Left lung (tissue), 14 donors: ENCODE measurements at places on chromosomes 5 and 9. TPM values are rescaled to one million over a fixed set of nuclear protein-coding genes. Genes with fewer than 3 reads are reported as not detected.

DNA sequence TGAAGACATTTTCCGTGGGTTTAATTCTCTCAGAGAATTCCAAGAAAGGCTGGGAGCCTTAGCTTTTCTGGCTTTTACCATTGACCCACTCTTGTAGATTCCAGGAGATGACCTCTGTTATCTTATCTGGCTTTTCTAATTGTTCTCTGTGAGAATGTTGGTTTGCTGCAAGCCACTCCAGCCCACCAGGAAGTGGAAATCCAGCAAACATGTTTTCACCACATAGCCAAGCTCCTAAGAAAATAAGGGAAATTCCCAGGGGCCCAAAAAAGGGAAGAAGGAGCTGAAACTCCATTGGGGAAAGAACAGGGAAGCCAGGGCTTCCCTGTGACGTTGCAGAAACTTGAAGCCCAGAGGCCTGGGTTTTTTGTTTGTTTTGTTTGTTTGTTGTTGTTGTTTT lies 19.7 kb downstream of the GPR107 start:
- peak; percentile 55 for DNase-seq

DNA sequence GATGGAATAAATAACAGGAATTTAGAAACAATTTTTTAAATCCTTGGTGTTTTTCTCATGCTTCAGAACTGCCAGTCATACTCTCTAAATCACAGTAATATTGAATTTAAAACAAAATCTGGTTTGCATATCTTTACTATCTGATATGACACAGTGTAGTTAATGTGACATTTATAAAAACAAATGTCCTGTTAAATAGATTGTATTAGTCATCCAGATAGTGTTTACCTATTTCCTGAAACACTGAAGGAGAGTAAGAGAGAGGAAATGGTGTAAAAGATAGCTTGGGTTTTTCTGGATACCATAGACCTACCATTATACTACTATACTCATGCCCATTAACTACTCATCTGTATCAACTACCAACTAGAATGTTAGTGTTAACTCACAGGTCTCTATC lies 292.3 kb downstream of the MAN2A1 start:
- no peak for DNase-seq

- no peak for DNase-seq
Measured at GRCh38 chr5:514673-515072, 9.6 kb downstream of the SLC9A3 start.

- DNase-seq, result no peak
Measured at GRCh38 chr5:39208471-39208870, 10.9 kb downstream of the FYB1 start.

DNA sequence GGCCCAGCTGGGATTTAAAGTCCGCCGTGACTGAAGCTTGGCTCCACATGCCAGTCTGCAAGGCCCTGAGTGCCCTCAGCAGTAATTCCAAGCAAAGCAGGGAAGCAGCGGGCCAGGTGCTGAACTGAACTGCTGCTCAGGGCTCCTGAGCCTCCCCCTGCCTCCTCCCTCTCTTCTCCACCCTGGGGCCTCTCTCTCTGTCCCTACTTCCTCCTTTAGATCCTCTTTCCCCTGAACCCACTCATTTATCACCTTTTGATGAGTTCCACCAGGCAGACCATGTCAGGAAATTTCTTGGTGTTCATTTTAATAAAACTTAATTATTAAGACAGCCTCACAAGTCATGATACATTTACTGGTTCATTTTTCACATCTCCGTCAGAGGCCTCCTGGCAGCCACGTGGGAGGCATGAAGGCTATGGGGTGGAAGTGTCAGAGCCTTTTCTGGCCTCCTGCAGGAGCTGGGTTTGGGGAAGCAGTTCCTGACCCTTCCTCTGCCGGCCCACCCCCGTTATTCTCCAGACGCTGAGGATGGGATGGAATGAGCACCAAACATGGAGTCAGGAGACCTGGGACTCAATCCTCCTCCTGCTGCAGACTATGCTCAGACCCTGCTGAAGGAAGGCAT lies 32.2 kb upstream of the KCNIP1 start:
- DNase-seq, result no peak

- no peak for DNase-seq
Measured at GRCh38 chr9:87071473-87071872, 124.2 kb upstream of the GAS1 start.

The DND1 gene
- 0.41 TPM for total RNA-seq

The TXNDC8 gene
- total RNA-seq, result not detected

The IL5 gene
- not detected for total RNA-seq

The ARHGEF37 gene
- 7.3 TPM for total RNA-seq

The NME5 gene
- 5.9 TPM for total RNA-seq
